ENCODE measurements at places on chromosomes 4 and X.
A peak's percentile ranks its signal among the peaks of the same experiment; 100 is the strongest.

DNA sequence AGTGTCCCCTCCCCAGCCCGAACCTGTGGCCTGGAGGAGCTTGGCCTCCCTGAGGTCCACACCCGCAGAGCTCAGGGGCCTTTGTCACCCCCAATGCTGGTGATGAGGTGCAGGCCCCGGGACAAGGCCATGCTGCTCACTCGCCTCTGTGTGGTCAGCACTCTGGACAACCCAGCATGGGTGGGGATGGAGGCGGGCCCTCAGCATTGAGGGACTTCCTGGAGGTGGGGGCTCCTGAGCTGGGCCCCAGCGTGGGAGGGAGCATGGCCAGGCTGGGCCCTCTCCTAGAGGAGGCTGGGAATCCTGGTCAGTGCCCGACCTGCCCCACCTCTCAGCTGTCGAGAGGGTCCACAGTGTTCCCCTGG, 30.6 kb downstream of the TACC3 start:
- DNase-seq = no peak

GRCh38 chrX:38612281-38612680, 50.9 kb downstream of the TSPAN7 start:
- DNase-seq = no peak

GRCh38 chr4:78534286-78534955, 17.1 kb upstream of the ANXA3 start:
- peak; percentile 81 for DNase-seq

DNA sequence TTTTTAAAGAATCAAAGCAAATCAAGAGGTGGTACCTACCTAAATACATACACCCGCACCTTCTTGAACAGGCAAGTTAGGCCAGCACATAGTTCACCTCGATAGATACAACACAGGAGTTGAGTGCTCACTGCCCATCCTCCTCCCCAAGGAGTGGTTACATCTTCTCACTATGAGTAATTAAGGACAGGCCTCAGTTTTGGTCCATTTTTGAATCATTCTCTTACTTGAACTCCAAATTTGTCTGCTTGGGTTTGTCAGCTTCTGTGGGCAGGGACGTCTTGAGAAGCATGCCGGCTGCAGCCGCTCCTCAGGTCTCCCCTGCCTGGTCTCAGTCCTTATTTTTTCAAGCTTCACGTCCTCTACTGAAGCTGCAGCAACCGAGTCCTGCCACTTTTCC, 190.6 kb upstream of the RBPJ start:
- DNase-seq = no peak

DNA sequence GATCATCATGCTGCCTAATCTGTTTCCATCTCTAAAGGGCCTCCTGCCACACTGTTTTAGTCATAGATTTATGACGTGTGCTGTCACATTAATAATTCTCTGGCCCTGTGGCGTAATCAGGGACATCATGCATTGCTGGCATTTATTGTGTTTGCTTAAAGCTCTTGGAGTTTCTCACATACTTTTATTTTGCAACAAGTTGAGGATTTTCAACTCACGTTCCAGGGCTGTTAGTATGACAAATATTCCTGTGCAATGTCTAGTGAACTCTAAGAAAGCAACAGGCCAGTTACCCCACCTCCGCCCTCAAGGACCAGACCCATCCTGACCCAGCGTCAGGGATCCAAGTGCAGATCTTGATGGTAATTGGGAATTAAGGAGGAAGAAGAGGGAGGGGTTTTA, 7.8 kb upstream of the PIGA start:
- DNase-seq = peak; percentile 4

DNA sequence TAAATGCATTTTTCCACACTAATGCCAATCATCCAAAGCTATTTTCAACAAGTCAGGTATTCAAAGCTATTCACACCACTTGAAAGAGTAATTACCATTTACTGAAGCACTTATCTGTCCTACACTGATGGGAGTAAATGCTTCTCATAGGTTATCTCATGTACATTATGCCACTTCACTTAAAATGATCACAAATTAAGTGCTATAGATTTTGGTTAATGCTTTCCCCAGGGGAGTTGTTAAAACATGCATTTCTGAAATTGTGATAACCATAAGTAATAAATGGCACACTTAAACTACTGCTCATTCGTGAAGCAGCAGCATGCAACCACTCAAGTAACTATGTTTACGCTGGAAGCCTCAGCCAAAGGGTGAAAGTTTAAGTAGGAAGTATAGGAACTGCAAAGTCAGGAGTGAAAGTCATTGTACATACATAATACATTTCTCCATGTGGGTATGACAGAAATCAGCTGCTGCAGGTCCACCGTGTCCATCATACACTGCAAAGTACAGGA, 6.6 kb downstream of the PPM1K start:
- no peak for DNase-seq

DNA sequence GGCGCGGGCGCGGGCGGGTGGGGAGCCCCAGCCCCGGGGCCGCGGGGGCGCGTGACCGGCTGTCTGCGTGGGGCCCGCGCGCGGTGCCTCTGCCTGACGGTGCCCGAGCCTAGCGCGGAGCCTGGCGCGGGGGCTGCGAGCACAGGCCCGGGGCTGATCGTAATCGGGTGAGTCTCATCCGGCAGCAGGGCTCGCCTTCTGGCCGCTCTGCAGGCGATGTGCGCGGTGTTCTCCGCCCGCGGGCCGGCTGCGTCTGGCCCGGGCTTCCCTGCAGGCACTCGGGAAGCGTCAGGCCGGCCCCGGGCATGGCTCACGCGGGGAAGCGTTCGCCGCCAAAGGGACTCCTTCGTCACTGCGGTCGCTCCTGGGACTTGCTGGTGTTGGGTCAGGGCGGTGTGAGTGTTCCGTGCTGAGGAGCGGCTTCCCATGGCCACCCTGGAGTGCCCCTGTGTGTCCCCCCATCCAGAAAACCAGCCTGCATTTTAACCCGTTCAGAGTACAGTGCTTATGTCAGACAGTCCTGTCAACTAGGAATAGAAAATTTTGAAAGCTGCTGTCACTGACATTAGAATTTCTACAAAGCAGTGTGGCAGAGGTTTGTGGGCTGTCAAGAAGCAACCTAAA, 40.6 kb downstream of the FAM149A start:
- peak; percentile 31 for DNase-seq

- DNase-seq = peak; percentile 62
These were observed 538.1 kb downstream of the PPP4R3C start for GRCh38 chrX:26925088-26925487.

GRCh38 chrX:97751735-97752134, 868.0 kb downstream of the RPA4 start:
- peak; percentile 65 for DNase-seq
